Panc1 (cell line): ENCODE measurements at places on chromosomes 1 and 21.

- no peak for DNase-seq
Measured at GRCh38 chr1:207027206-207027777, 5.3 kb downstream of the C1orf116 start.

GRCh38 chr1:244200596-244200995 is 149.5 kb downstream of the ZBTB18 start:
- no peak for DNase-seq

DNA sequence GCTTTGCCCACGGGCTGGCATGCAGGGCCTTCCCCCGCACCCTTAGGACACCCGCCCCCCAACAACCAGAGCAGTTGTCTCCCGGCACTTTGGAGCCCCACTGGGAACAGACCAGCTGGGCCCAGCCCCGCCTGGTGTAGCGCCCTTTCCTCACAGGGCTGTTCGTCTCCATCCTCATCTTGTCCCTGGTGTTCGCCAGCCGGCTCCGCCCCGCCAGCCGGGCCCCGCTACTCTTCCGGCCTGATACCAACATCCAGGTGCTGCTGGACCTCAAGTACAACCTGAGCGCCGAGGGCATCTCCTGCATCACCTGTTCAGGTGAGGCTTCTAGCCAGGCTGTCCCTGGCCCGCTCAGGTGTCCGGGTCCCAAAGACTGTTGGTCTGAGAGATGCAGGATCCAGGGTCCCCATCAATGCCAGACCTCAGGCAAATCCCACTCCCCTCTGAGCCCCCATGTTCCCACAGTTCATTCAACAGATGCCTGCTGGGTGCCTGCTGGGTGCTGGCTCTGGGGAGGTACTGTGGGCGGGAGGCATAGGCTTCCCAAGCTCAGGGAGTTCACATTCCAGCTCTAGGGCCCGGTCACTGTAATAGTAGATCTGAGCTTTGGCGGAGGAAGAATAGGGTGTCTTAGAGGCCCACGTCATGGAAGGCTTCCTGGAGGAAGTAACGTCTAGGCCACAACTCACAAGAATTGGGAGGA is 41.7 kb downstream of the DISP3 start:
- no peak for DNase-seq

DNA sequence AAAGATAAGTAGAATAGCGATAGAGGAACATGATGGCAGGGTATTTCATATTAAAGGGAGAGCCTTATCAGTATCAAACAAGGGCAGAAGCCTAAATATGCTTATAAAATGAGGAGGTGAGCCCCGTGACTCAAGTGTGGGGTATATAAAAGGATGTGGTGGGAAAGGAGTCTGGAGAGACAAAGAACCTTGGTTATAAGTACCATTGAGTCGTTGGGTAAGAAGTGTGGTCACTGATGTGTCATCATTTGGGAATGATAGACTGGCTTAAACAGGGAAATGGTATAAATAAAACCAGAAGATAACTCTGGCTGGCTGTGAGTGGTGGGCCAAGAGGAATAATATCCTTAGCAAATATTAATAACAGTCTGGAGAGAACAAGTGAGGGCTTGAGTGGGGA is 10.9 kb upstream of the CD5L start:
- DNase-seq, result no peak
